Activated CD8-positive, alpha-beta memory T cell treated with anti-CD3 and anti-CD28 coated beads, Interleukin-2, amount 10 ng/mL, durations not matched to agents 7 days and 5 days (primary cell): ENCODE measurements at places on chromosomes 5 and 9. TPM values are rescaled to one million over a fixed set of nuclear protein-coding genes. Genes with fewer than 3 reads are reported as not detected.

- no peak overlapping the region for H3K4me3 ChIP-seq
- no peaks in the 10 kb centered on the region for H3K36me3 ChIP-seq
- H3K27me3 ChIP-seq: no peaks in the 10 kb centered on the region
- no peak overlapping the region for H3K27ac ChIP-seq
- H3K4me1 ChIP-seq: peaks cover 8% of the 10 kb centered on the region
These were observed 342.6 kb downstream of the MAN2A1 start for GRCh38 chr5:110032376-110032775.

DNA sequence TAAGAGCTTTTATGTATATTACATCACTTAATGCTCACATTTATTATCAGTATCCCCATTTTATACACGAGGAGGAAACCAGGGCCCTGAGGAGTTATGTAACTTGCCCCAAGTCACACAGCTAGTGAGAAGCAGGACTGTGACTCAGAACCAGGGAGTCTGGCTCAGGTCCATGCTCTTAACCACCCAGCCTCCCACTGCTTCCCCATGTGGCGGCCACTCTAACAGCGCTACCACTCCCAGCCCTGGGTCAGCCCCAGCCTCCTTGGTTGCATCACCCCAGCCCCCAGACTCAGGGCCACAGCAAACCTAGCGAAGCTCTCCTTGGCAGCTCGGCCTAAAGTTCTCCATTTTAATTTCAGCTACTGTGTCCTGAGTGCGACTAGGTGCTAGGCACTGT is 159.1 kb downstream of the PAX5 start:
- H3K36me3 ChIP-seq: no peaks in the 10 kb centered on the region
- peaks cover 3% of the 10 kb centered on the region for H3K4me1 ChIP-seq
- no peak overlapping the region for H3K27ac ChIP-seq
- H3K27me3 ChIP-seq: peaks cover 18% of the 10 kb centered on the region
- no peak overlapping the region for H3K4me3 ChIP-seq
- no peak for DNase-seq

DNA sequence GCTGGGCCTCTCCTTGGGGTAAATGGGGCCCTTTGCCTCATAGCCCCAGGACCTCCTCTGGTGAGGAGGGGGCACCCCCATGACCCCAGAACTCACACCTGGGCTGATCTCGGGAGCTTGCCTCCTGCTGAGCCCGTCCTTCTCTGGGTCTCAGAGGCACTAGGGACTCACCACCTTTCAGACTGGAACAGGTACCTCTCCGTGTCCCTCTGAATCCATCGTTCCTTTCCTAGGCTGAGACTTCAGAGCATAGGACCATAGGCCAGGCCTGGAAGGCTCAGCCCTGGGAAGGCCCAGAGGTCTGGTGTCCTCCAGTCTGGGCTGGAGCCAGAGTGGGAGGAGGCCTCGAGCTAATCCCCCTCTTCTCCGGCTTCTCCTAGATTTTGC is 97.9 kb downstream of the CACNA1B start:
- no peak overlapping the region for H3K4me3 ChIP-seq
- no peaks in the 10 kb centered on the region for H3K36me3 ChIP-seq
- H3K27ac ChIP-seq: no peak overlapping the region
- no peak for DNase-seq

DNA sequence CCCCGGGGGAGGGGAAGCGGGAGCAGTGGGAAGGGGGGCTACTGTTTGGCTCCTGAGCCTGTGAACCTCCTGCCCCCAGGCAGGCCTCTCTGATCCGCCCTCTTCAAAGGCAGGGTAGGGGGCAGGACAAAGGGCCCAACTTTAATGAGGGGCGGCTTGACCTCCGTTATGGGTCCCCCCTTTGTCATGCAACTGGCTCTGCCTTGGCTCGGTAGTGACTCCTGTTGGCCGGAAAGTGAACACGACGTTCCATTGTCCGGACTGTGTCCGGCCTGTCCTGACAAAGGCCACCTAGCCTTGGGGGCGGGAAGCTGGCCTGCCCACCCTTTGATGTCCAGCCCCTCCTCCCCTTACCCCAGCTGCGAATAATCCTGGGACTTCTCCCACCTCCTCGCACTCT is 1.3 kb downstream of the CDX1 start:
- no peak overlapping the region for H3K27ac ChIP-seq
- H3K36me3 ChIP-seq: no peaks in the 10 kb centered on the region
- no peaks in the 10 kb centered on the region for H3K4me1 ChIP-seq
- H3K27me3 ChIP-seq: peaks cover 63% of the 10 kb centered on the region
- DNase-seq: no peak
- no peak overlapping the region for H3K4me3 ChIP-seq

DNA sequence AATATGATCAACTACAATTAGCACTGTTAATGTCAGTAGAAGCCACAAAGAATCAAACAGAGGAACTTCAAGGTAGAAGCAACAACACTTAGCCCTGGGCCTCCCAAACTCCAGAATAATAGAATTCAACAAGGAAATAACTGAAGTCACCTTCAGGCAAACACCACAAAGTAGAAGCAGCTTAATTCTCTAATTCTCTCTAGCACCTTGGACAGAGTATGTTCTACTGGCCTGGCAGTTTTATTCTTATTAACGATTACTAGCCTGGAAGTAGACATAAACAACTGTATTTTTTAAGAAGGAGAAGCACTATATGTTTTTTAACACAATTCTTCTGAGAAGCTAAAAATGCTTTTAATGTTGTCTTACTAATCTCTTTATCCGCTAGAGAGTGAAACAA is 911.9 kb downstream of the DTWD2 start:
- no peaks in the 10 kb centered on the region for H3K4me1 ChIP-seq
- no peak for DNase-seq
- no peak overlapping the region for H3K27ac ChIP-seq
- no peaks in the 10 kb centered on the region for H3K36me3 ChIP-seq
- no peak overlapping the region for H3K4me3 ChIP-seq

DNA sequence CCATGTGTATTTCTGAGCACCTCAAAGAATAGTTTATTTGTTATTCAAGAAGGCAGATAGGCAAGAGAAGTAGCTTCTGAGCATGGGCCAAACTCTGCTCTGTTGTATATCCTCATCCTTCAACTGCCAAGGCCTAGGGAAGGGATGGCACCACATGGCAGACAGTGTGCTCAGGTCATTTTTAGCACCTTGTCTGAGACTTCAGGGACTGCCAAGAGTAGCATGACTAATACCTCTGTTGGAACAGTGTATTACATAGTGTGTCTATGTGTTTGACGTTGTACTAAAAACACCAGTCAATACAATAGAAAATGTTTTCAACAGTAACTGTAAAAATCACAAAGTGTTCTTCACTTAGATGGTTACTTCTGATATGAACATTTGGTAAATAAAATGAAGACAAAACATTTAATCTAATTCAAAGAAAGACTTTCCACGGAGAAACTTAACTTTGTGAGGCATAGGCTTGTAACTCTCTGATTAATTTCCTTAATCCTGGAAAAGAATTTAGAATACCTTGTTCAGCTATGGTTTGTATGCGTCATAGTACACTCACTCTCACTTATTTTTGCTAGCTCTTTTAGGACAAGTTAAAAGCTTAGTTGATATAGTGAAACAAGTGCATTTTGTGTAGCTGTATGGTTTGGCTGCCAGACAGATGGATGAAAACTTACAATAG is 318.4 kb upstream of the RIOK2 start:
- H3K36me3 ChIP-seq: no peaks in the 10 kb centered on the region
- no peaks in the 10 kb centered on the region for H3K4me1 ChIP-seq
- DNase-seq: no peak
- H3K4me3 ChIP-seq: no peak overlapping the region
- no peaks in the 10 kb centered on the region for H3K27me3 ChIP-seq
- H3K27ac ChIP-seq: no peak overlapping the region

DNA sequence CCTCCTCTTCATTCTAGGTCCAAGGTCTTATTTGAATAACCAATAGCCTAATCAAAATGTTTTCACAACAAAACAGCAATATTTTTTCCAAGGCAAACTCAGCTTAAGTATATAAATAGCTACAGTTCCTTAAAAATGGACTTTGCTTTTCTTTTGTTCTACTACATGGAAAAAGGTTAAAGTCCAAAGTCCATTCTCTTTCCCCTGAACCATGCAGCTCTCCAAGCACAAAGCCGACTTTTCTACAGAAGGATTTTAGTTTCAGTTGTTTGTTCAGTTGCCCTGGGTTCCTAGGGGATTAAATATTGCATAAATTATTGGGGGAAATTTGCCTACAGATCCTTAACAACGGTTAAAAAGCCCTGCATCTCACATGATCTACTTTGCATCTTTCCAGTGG is 677.0 kb upstream of the KLF4 start:
- no peak overlapping the region for H3K27ac ChIP-seq
- no peak overlapping the region for H3K4me3 ChIP-seq
- no peaks in the 10 kb centered on the region for H3K4me1 ChIP-seq

DNA sequence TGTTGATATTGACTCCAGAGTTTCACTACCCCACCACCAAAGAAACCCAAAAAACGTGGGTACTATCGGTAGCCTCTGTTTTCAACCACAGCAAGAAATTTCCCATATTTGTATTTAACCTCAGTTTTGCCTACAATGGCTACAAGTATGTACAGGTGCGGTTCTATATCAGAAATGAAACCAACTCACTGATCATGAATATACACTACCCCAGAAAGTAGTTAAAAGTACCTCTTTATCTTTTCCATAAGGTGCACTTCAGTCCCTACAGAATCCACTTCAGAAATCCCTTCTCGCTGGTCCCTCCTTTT is 140.6 kb upstream of the SLC12A2 start:
- no peak for DNase-seq
- H3K27me3 ChIP-seq: no peaks in the 10 kb centered on the region
- no peak overlapping the region for H3K4me3 ChIP-seq

- H3K36me3 ChIP-seq: no peaks in the 10 kb centered on the region
- H3K4me1 ChIP-seq: no peaks in the 10 kb centered on the region
- peaks cover 7% of the 10 kb centered on the region for H3K27me3 ChIP-seq
These were observed 30.9 kb downstream of the S1PR3 start for GRCh38 chr9:89022001-89022759.

- H3K27ac ChIP-seq: no peak overlapping the region
- H3K27me3 ChIP-seq: peaks cover 18% of the 10 kb centered on the region
- no peaks in the 10 kb centered on the region for H3K4me1 ChIP-seq
- no peaks in the 10 kb centered on the region for H3K36me3 ChIP-seq
- H3K4me3 ChIP-seq: no peak overlapping the region
- DNase-seq: no peak
These were observed 99.9 kb downstream of the ENC1 start for GRCh38 chr5:74540622-74541021.

DNA sequence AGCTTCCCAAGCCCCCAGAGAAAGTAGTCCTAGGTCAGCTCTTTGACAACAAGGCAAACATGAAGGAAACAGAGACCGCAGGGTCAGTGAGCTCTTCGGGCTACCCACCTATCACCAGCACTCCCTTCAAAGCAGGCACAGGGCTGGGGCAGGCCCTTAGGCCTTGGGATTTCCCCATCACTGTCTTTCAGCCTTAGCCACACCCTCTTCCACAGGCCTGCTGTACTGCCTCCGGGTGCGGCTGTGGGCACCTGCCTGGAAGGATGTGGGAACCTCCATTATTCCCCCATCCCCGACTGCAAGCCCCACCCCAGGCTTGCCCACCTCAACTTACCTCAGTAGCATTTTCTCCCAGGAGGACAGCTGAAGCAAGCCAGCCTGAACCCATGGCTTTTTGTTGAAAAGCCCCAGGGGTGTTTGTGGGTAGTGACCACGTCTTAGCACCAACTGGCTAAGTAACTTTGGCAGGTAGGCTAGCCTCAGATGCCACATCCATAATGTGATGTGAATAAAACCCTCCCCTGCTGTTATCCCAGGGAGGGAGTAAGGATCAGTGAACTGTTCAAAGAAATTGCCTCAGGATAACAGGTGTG is 100.2 kb downstream of the PIK3R1 start:
- H3K27ac ChIP-seq: peak overlapping the region; percentile 19
- H3K27me3 ChIP-seq: peaks cover 4% of the 10 kb centered on the region
- DNase-seq: peak; percentile 71
- H3K4me3 ChIP-seq: no peak overlapping the region
- H3K36me3 ChIP-seq: no peaks in the 10 kb centered on the region

DNA sequence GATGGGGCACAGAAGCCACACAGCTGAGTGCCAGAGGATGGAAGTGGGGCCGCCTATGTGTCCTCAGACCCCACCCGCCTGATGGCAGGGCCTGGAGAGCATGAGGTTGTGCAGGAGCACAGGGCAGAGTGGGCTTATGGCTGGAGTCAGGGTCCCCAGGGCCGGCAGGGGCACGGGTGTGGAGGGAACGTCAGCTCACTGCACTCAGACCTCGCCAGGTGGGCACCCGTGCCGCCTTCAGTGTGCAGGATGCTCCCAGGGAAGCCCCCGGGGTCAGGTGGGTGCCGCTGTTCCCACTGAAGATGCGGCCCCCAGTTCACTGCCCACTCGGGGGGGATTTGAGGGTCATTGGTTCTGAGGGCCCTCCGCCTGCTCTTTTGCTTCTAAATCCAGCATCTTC is 34.9 kb downstream of the EXOC3 start:
- H3K4me1 ChIP-seq: peaks cover 4% of the 10 kb centered on the region
- DNase-seq: no peak
- H3K4me3 ChIP-seq: no peak overlapping the region
- peaks cover 5% of the 10 kb centered on the region for H3K27me3 ChIP-seq
- H3K36me3 ChIP-seq: no peaks in the 10 kb centered on the region

- H3K4me3 ChIP-seq: no peak overlapping the region
- H3K4me1 ChIP-seq: peaks cover 3% of the 10 kb centered on the region
- no peak overlapping the region for H3K27ac ChIP-seq
These were observed 12.4 kb downstream of the CLPTM1L start for GRCh38 chr5:1332461-1333001.

- peaks cover 17% of the 10 kb centered on the region for H3K36me3 ChIP-seq
- peak overlapping the region; percentile 90 for H3K27ac ChIP-seq
- peak overlapping the region; percentile 92 for H3K4me3 ChIP-seq
- no peak for DNase-seq
- H3K4me1 ChIP-seq: peaks cover 34% of the 10 kb centered on the region
- H3K27me3 ChIP-seq: no peaks in the 10 kb centered on the region
These were observed 788 bp downstream of the ZNF346 start for GRCh38 chr5:177023303-177023664.

- no peak for DNase-seq
- H3K27ac ChIP-seq: no peak overlapping the region
- H3K27me3 ChIP-seq: no peaks in the 10 kb centered on the region
- no peak overlapping the region for H3K4me3 ChIP-seq
These were observed 9.0 kb downstream of the RACK1 start for GRCh38 chr5:181234455-181235306.

- peaks cover 1% of the 10 kb centered on the region for H3K36me3 ChIP-seq
- H3K27ac ChIP-seq: no peak overlapping the region
- H3K27me3 ChIP-seq: no peaks in the 10 kb centered on the region
- H3K4me1 ChIP-seq: no peaks in the 10 kb centered on the region
These were observed 160.9 kb upstream of the SLC30A5 start for GRCh38 chr5:68932830-68933434.

- H3K4me1 ChIP-seq: no peaks in the 10 kb centered on the region
- H3K36me3 ChIP-seq: no peaks in the 10 kb centered on the region
- no peak for DNase-seq
- H3K4me3 ChIP-seq: no peak overlapping the region
- H3K27me3 ChIP-seq: peaks cover 37% of the 10 kb centered on the region
These were observed 60.6 kb upstream of the ARL15 start for GRCh38 chr5:54370982-54371381.

DAB2IP gene
- total RNA-seq: 0.07 TPM

FAM78A gene
- 80.0 TPM for total RNA-seq

SH3PXD2B gene
- total RNA-seq: 0.06 TPM

CTNND2 gene
- not detected for total RNA-seq

CDX1 gene
- not detected for total RNA-seq

PIP5K1B gene
- total RNA-seq: 23.2 TPM
